ENCODE measurements at places on chromosomes 12 and 14. TPM values are rescaled to one million over a fixed set of nuclear protein-coding genes. Genes with fewer than 3 reads are reported as not detected.
A peak's percentile ranks its signal among the peaks of the same experiment; 100 is the strongest.

GRCh38 chr12:31868965-31869364, 90.2 kb upstream of the RESF1 start:
- peak; percentile 39 for DNase-seq
- no peaks in the 10 kb centered on the region for H3K36me3 ChIP-seq
- H3K4me3 ChIP-seq, result no peak overlapping the region
- no peak overlapping the region for H3K27ac ChIP-seq
- H3K4me1 ChIP-seq, result peaks cover 9% of the 10 kb centered on the region

GRCh38 chr14:77158175-77158881, 16.7 kb upstream of the ZDHHC22 start:
- H3K27me3 ChIP-seq, result peaks cover 79% of the 10 kb centered on the region
- peaks cover 18% of the 10 kb centered on the region for H3K4me1 ChIP-seq
- H3K4me3 ChIP-seq, result no peak overlapping the region

GRCh38 chr12:114420944-114421335, 15.0 kb upstream of the TBX5 start:
- H3K36me3 ChIP-seq, result no peaks in the 10 kb centered on the region
- H3K27me3 ChIP-seq, result peaks cover 28% of the 10 kb centered on the region
- H3K27ac ChIP-seq, result no peak overlapping the region
- no peak overlapping the region for H3K4me3 ChIP-seq
- no peak for DNase-seq

DNA sequence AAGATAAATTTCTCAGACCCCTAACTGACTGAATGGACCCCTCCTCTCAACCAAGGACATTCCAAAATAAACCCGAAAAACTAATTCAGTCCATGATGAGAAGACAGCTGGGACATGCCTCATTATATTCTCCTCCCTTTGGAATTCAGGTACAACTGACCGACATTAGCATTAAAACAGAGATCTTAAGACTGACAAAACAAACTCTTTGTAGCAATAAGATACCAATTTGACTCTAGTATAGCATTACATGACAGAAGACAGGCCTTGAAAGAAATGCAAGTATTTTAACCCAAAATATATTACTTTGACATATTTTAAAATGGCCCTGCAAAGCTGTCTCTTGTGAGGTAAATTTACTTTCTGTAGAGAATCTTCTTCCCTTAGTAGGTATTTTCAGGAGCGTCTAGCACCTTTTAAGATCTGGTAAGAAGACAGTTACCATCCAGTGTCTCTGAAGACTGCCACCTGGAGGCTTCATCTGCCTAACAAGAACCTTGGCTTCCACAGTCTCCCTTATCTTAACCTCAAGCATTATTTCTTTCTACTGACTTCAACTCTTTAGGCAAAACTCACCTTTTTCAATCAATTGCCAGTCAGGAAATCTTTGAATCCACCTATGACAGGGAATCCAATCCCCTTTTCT, 957.5 kb downstream of the SLC6A15 start:
- no peaks in the 10 kb centered on the region for H3K27me3 ChIP-seq
- no peak for DNase-seq
- H3K36me3 ChIP-seq, result no peaks in the 10 kb centered on the region
- H3K4me1 ChIP-seq, result no peaks in the 10 kb centered on the region
- no peak overlapping the region for H3K27ac ChIP-seq

DNA sequence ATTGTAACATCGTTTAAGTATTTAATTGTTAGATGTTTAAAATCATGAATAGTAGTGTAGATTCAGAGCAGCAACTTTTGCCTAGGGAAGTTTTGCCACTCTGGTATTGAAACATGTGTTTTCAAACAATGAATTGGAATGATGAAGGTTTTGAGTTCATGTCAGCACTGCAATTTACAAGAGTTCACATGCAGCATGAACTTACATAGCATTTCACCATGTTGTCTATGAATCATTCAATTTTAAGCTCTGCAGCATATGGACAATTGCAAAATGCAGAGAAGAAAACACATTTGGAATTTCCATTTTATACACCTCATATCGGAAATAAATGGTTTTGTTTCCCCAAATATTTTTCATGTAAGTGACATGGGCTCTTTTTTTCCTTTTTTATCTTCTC, 170.7 kb upstream of the CDKN3 start:
- H3K27ac ChIP-seq, result no peak overlapping the region
- no peaks in the 10 kb centered on the region for H3K4me1 ChIP-seq
- H3K27me3 ChIP-seq, result peaks cover 51% of the 10 kb centered on the region
- no peak overlapping the region for H3K4me3 ChIP-seq
- DNase-seq, result no peak

- no peaks in the 10 kb centered on the region for H3K36me3 ChIP-seq
- no peak for DNase-seq
- H3K4me3 ChIP-seq, result no peak overlapping the region
Measured at GRCh38 chr14:94341656-94342333, 18.7 kb upstream of the SERPINA6 start.

DNA sequence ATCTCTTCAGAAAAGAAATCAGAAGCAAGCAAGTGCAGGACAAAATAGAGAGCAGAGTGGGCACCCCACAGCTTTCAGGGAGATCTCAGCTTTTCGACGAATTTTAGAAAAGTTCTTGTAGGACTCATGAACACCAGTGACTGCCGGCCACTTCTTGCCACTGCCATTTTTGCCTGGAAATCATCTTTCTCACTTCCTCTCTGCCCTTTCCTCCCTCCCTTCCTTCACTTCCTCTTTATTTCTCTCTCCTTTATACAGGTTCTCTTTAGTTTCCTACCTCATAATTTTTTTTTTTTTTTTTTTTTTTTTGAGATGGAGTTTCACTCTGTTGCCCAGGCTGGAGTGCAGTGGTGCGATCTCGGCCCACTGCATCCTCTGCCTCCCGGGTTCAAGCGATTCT, 185.6 kb downstream of the APAF1 start:
- peaks cover 54% of the 10 kb centered on the region for H3K27me3 ChIP-seq
- no peak for DNase-seq
- H3K4me1 ChIP-seq, result no peaks in the 10 kb centered on the region
- no peak overlapping the region for H3K27ac ChIP-seq

GRCh38 chr14:73403181-73403752, 55.1 kb downstream of the NUMB start:
- peaks cover 5% of the 10 kb centered on the region for H3K36me3 ChIP-seq
- DNase-seq, result no peak
- H3K4me1 ChIP-seq, result peaks cover 21% of the 10 kb centered on the region
- no peaks in the 10 kb centered on the region for H3K27me3 ChIP-seq

DNA sequence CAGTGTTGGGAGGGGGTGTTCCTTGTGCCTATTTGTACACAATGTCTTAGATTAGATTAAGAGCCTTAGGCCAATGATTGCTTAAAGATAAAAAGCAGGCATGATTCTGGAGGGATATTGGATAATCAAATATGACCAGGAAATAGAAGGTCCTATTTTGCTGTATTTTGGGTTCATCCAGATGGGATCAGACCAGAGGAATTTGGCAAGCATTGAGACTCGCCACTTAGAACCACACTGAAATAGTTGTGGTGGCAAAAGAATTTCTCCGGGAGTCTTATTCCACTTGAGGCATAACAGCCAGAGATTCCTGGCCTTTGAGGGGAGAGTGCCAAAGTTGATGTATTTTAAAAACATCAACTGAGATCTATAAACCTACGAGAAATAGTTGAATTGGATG, 327.2 kb downstream of the RAD51B start:
- H3K4me1 ChIP-seq, result peaks cover 42% of the 10 kb centered on the region
- H3K4me3 ChIP-seq, result no peak overlapping the region
- no peaks in the 10 kb centered on the region for H3K36me3 ChIP-seq

DNA sequence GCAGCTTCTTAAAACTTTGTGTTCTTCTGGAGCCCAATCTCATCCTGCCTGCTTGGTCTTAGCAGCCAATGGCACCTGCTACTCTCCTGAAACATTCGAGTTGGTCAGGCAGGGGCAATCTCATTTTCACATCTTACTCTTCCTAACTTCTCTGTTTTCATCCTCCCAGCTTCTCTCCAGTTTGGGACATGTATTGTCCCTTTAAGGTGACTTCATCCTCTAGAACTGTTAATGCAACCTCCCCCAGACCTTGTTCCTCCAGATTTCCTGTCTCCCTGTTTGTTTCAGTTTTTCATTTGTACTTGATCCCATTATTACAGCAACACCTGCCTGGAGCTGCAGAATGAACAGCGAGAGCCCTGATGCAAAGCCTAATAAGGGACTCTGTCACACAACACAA, 31.3 kb downstream of the SERPINA11 start:
- H3K27me3 ChIP-seq, result peaks cover 81% of the 10 kb centered on the region
- H3K4me1 ChIP-seq, result no peaks in the 10 kb centered on the region
- DNase-seq, result no peak
- no peak overlapping the region for H3K27ac ChIP-seq
- no peak overlapping the region for H3K4me3 ChIP-seq

DNA sequence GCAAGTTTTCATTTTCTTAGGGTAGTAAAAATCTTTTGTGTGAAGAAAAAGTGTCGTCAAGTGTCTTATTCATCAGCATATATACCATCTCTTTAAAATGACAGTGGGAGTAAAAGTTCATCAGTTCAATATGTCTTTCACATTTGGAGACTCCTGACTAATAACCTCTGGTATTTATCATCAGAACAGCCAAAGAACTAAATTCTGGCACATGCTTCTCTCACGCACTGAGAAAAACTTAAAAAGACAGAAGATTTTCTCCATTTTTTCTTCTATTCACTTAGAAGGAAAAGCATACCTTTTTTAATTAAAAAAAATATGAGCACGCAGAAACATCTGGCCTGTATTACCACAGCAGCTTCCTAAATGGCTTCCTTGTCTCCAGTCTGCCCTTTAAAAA, 265.7 kb downstream of the AKAP6 start:
- H3K4me3 ChIP-seq, result no peak overlapping the region

- no peaks in the 10 kb centered on the region for H3K27me3 ChIP-seq
- no peaks in the 10 kb centered on the region for H3K36me3 ChIP-seq
- no peak overlapping the region for H3K4me3 ChIP-seq
- no peak for DNase-seq
- peaks cover 4% of the 10 kb centered on the region for H3K4me1 ChIP-seq
- peak overlapping the region; percentile 84 for H3K27ac ChIP-seq
Measured at GRCh38 chr12:91249518-91250272, 67.1 kb upstream of the DCN start.

DNA sequence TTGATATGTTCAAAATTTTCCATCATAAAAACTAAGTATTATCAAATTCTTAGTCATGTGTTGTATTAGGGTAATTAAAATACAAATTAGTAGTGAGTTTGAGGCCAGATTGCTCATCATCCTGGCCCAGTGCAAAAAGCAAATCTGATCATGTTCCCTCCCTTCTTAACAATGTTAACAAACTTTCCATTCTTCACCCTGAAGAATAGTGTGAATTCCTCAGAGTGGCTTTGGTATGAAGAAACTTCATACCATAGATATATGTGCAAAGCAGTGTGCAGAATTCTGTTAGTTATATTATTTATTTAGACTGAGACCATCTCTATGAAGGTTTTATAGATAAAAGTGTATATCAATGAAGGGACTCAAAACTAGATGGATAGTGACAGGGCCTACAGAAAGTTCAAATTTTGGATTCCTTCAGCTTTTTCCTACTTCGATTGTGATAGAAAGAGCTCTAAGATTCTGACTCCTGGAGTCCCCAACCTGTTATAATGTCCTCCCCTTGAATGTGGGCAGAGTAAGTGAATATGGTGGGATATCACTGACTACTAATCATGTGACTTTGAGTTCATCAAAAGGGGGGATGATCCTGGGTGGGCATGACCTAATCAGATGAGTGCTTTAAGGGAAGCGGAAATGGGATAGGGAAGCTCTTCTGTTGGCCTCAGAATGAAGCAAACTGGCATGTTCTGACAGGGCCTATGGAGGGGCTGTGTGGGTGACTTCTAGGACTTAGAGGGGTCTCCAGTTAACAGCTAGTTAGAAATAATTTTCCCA, 271.4 kb downstream of the BTG1 start:
- H3K36me3 ChIP-seq, result no peaks in the 10 kb centered on the region
- no peak for DNase-seq
- H3K27ac ChIP-seq, result no peak overlapping the region
- H3K4me1 ChIP-seq, result peaks cover 3% of the 10 kb centered on the region

- DNase-seq, result no peak
- H3K36me3 ChIP-seq, result no peaks in the 10 kb centered on the region
- H3K27me3 ChIP-seq, result peaks cover 39% of the 10 kb centered on the region
- H3K4me3 ChIP-seq, result no peak overlapping the region
- H3K27ac ChIP-seq, result no peak overlapping the region
Measured at GRCh38 chr14:22225516-22226140, 363.4 kb downstream of the DAD1 start.

DNA sequence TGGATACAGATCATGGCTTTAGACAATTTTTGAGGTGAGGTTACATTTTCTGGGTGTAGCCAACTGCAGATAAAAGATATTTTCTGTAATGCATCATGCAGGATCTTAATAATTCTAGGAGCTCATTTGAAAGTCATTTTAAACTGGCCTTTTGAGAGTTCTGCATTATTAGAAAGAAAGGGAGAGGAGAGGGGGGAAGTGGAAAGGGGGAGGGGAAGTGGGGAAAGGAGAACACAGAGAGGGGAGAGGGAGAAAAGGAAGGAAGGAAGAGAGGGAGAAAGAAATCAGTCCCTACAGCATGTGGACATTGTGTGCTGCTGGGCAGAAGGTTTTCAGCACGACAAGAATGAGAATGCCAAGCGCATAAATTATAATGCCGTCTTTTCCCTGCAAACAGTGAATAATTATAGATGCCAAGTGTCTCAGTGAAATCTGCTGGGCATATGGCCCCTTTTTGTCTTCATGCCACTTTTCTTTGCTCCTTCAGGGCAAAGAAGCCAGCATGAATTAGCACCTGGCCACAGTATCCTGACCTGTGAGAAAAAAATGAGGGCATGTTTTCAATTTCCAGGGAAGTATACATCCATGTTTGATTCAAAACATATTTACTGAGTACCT, 22.7 kb upstream of the PPP2R5C start:
- H3K36me3 ChIP-seq, result no peaks in the 10 kb centered on the region
- H3K4me3 ChIP-seq, result no peak overlapping the region
- DNase-seq, result no peak
- peaks cover 17% of the 10 kb centered on the region for H3K27me3 ChIP-seq
- no peaks in the 10 kb centered on the region for H3K4me1 ChIP-seq

DNA sequence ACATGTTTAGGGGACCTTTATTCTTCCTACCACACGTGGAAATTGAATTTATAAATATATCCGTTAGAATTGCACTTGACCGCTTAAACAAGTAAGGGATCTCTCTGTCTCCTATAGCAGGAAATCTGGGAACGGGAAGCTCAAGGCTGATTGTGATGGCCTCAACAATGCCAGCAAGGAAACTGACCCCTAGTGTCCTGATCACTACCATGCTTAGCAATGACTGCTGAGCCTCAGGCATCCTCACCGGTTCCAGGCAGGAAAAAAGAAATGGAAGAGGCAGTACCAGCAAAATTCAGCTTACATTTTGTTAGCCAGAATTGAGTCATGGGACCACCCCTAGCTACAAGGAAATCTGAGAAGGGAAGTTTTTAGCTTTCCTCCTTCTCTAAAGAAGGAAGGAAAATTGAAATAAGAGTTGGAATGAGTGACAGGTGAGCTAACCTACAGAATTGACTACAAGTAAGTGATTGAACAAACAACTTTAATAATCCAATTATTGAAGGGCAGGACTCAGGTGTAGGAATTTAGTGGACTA, 43.9 kb upstream of the AMN1 start:
- no peak for DNase-seq
- no peaks in the 10 kb centered on the region for H3K4me1 ChIP-seq
- no peaks in the 10 kb centered on the region for H3K36me3 ChIP-seq
- H3K27me3 ChIP-seq, result no peaks in the 10 kb centered on the region
- no peak overlapping the region for H3K4me3 ChIP-seq

The PRB2 gene
- total RNA-seq, result not detected

The TXNDC16 gene
- total RNA-seq, result 3.6 TPM

The OR4E2 gene
- total RNA-seq, result not detected

The FGF6 gene
- total RNA-seq, result not detected

The MYO1A gene
- not detected for total RNA-seq

The PLBD1 gene
- total RNA-seq, result 29.1 TPM

The SYT1 gene
- 0.30 TPM for total RNA-seq

The CATSPERB gene
- total RNA-seq, result 0.99 TPM

The PTCSC3 gene
- total RNA-seq, result not detected

The APAF1 gene
- 5.0 TPM for total RNA-seq

Measured in left ventricle myocardium inferior (tissue), 1 donor.